ENCODE measurements at places on chromosomes 4 and X. TPM values are rescaled to one million over a fixed set of nuclear protein-coding genes. Genes with fewer than 3 reads are reported as not detected.
A peak's percentile ranks its signal among the peaks of the same experiment; 100 is the strongest.

NXF2 gene
- total RNA-seq = not detected

GRCh38 chrX:130028196-130028595 lies 45.8 kb downstream of the BCORL1 start:
- peak; percentile 9 for DNase-seq

GAB1 gene
- total RNA-seq = 6.2 TPM

DNA sequence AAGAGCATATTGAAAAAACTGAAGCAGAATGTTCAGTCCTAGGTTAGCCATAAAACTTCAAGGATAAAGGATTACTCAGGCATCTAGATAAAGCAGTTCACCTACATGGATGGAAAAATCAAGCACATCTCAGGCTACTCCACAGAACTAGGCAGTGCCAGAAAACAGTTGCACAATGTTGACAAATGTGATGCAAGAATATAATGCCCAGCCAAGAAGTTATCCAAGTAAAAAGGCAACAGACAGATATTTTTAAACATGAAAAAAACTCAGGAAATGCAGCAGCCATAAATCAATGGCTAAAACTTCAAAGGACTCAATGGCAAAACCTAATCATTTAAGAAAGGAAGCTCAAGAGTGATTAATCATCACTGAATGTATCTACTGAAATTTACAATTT lies 456.0 kb upstream of the FAM241A start:
- DNase-seq = peak; percentile 13

- peak; percentile 28 for DNase-seq
Measured at GRCh38 chr4:173013232-173013930, 155.2 kb upstream of the GALNT7 start.

GRCh38 chrX:14028473-14028872 lies 1.2 kb downstream of the GEMIN8 start:
- no peak for DNase-seq
